Naive thymus-derived CD4-positive, alpha-beta T cell (primary cell): ENCODE measurements at places on chromosomes 4 and X.

- DNase-seq: no peak
Observed at GRCh38 chr4:38157592-38157991, 197.4 kb downstream of the PTTG2 start.

DNA sequence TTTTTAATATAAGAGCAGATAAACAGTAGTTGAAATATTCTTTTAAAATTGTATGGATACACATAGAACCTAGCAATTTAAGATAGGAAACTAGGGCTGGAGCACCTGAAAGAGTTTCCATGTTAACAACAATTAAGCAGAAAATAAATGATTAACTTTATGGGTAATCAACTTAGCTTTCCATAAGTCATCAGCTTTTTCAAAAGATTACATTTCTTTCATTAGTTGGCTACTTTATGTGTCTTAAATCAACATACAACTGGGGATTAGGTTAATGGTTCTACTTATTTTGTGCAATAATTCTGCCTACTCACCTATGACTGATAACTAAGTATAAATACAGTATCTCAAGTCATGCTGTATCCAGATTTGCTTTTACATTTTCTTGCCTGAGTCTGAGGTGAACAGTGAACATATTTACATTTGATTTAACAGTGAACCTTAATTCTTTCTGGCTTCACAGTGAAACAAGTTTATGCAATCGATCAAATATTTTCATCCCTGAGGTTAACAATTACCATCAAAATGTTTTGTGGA lies at the start of gene ANXA10:
Gene ANXA10, plus strand, starts transcription at position 362 of the 537 bp plus-strand sequence. Its CDS starts 164 bp downstream, at position 526.
- no peak for DNase-seq

DNA sequence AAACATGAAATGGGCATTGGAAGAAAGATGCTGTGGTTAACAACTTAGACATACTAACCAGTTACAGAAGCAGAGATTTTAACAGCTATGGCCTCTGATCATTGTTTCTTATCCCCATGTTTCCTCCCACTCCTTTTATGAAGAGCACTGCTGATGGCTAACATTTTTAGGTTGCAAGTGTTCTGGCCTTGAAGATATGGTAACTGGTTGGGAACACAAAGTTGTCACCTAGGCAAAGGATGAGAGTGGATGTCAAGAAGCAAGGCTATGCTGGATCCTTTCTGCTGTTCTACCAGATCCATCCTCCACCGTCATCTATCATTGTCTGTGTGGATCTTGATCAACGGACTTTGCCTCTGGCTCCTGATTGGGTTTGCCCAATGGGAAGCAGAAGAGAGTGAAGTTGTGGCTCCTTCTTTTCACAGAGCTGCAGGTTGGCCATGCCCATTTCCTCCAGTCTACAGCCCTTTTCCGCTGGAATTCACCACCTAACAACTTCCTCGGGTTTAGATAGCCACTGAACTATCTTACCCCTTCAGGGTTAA lies 48.9 kb upstream of the SPP1 start:
- DNase-seq: no peak

DNA sequence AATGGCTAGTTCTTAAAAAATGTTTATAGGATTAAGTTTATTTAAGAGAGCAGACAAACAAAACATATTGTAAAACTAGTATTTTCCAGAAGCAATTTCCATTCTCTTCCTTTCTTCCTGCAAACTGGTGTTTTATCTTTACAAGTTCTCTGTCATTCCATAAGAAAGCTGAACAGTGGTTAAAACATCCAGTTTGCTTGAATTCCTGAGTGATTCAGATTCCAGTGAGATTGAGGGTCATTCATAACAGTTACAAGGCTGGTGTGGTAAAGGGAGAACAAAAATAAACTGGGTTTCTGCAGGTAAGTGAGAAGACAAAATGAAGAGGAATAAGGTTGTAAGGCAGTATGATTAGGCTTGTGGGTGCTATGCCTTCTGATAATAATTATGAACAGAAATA lies 544.8 kb upstream of the DIPK2B start:
- no peak for DNase-seq

GRCh38 chr4:165016971-165017370 lies 14.8 kb upstream of the TRIM60 start:
- no peak for DNase-seq

GRCh38 chrX:77415161-77415560 lies 32.0 kb upstream of the FGF16 start:
- DNase-seq: no peak

GRCh38 chrX:69387567-69388487 lies 116.3 kb upstream of the NALF2 start:
- DNase-seq: no peak

- no peak for DNase-seq
Observed at GRCh38 chr4:108919226-108919893, 156.5 kb upstream of the ETNPPL start.
